SJCRH30 (cell line): ENCODE measurements at places on chromosomes 3 and 15.
A peak's percentile ranks its signal among the peaks of the same experiment; 100 is the strongest.

GRCh38 chr3:185711255-185711870 lies 113.5 kb downstream of the IGF2BP2 start:
- DNase-seq = no peak
- no peaks in the 10 kb centered on the region for H3K4me1 ChIP-seq
- H3K4me3 ChIP-seq = no peak overlapping the region
- no peak overlapping the region for H3K27ac ChIP-seq
- no peaks in the 10 kb centered on the region for H3K27me3 ChIP-seq
- H3K36me3 ChIP-seq = no peaks in the 10 kb centered on the region

- DNase-seq = no peak
- H3K36me3 ChIP-seq = no peaks in the 10 kb centered on the region
- H3K27ac ChIP-seq = no peak overlapping the region
- H3K27me3 ChIP-seq = no peaks in the 10 kb centered on the region
- H3K4me3 ChIP-seq = no peak overlapping the region
- H3K4me1 ChIP-seq = no peaks in the 10 kb centered on the region
These were observed 70.5 kb upstream of the TSEN2 start for GRCh38 chr3:12413721-12414255.

DNA sequence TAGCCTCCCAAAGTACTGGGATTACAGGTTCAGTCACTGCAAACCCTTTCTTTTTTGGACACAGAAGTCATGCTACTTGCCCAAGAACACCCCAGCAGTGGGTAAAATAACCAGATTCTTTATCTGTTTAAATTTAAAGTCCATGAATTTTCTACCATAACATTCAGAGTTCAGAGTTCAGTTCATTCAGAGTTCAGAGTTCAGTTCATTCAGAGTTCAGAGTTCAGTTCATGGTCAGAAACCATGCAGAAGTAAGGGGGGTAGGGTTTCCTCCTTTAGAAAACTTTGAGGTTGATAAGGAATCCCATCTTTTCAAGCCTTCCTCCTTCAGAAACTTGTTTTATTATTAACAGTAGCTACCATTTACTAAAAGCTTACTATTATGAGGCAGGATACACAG lies 43.2 kb downstream of the RAF1 start:
- H3K27me3 ChIP-seq = no peaks in the 10 kb centered on the region
- H3K4me1 ChIP-seq = no peaks in the 10 kb centered on the region
- H3K36me3 ChIP-seq = peaks cover 28% of the 10 kb centered on the region
- H3K4me3 ChIP-seq = no peak overlapping the region

- no peak overlapping the region for H3K4me3 ChIP-seq
- H3K27me3 ChIP-seq = no peaks in the 10 kb centered on the region; the same call in 1 of the 2 replicates
- no peak overlapping the region for H3K27ac ChIP-seq
- no peaks in the 10 kb centered on the region for H3K4me1 ChIP-seq
- no peaks in the 10 kb centered on the region for H3K36me3 ChIP-seq
These were observed 21.9 kb upstream of the SLC30A4 start for GRCh38 chr15:45544266-45545023.

DNA sequence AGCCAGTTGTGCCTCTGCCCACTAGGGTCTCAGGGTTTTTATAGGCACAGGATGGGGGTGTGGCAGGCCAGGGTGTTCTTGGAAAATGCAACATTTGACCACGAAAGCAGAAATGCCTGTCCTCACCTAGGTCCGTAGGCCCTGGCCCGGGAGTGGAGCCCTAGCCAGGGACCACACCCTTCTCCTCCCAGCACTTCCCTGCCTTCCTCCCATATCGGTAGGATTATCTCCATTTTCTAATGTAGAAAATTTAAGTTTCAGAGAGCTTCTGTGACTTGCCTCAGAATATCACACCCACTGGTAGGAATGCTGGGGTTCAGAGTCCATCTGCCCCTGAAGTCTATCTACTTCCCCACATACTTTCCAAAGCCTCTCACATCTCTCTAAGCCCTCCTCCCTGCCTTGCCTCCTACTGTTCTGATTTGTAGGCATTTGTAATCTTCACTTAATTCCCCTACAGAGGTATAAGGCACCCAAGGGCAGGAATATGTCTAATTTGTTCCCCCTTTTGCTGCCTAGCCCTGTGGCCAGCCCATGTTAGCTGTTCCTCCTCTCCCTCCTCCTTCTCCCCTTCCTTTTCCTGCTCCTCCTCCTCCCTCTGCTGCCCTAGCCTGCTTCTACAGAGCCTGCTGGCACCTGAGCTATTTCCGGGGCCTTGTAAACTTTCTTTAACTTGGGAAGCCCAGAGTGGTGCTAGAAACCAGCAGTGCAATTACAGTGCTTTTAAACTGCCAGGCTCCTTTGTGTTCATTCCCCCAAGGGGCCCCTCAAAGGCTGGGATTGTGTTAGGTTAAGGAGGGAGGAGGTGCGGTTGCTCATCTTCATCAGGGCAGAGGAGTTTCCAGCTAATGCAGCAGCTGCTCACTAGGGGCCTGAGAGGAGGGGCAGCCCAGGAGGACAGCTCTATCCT lies 71.1 kb downstream of the MRPL46 start:
- no peaks in the 10 kb centered on the region for H3K36me3 ChIP-seq
- no peak overlapping the region for H3K27ac ChIP-seq
- peaks cover 25% of the 10 kb centered on the region for H3K4me1 ChIP-seq
- DNase-seq = peak; percentile 56

DNA sequence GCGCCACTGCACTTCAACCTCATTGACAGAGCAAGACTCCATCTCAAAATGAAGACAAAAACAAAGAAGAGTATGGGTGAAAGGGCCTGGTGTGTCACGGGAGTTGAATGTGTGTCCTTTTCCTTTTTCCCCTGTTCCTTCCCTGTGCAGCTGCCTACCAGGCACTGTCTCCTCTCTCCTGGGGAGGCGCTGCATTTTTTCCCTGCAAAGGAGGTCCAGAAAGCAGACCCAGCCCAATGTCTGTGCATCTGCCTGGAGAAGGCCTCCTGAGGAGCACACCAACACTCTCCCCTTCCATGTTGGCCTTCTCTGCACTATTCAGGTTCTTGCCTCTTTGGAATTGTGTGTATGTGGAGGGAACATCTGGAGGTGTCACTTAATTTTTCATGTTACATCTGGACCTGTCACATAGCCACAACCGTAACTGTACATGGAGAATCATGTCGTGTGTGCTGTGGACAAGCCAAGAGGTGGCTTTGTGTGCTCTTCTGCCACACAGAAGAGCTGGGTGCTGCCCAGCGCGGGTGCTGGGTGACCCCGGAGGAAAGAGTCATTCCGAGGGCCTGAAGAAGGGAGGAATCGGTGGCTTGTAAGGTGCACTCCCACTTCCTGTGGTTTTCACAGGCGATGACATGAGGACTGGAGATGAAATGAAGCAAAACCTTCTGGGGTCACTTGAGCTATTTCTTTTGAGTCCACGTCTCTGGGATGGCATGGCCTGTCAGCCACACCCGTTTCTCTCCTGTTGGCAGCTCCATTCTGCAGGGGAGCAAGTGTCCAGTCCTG lies 46.5 kb upstream of the CGNL1 start:
- peaks cover 35% of the 10 kb centered on the region for H3K4me1 ChIP-seq
- H3K36me3 ChIP-seq = no peaks in the 10 kb centered on the region
- H3K27me3 ChIP-seq = no peaks in the 10 kb centered on the region
- no peak for DNase-seq

DNA sequence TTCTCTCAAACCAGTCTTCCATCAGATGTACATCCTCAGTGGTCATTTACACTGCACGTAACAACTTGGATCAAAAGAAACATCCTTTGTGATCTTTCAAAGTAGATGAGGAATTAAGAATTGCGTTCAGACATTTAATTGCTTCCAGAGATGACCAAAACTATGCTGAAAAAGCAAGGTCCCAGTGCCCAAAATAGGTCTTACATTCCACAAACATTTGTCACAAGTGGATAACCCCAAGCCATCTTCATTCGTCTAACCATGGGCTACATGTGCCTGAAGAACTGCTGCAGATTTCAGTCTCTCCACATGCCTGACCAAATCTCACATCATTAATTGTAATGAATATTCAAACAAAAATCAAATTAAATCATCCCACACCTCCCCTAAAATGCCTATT lies 273.6 kb downstream of the SHOX2 start:
- no peaks in the 10 kb centered on the region for H3K4me1 ChIP-seq
- H3K36me3 ChIP-seq = no peaks in the 10 kb centered on the region
- no peaks in the 10 kb centered on the region for H3K27me3 ChIP-seq
- no peak for DNase-seq

DNA sequence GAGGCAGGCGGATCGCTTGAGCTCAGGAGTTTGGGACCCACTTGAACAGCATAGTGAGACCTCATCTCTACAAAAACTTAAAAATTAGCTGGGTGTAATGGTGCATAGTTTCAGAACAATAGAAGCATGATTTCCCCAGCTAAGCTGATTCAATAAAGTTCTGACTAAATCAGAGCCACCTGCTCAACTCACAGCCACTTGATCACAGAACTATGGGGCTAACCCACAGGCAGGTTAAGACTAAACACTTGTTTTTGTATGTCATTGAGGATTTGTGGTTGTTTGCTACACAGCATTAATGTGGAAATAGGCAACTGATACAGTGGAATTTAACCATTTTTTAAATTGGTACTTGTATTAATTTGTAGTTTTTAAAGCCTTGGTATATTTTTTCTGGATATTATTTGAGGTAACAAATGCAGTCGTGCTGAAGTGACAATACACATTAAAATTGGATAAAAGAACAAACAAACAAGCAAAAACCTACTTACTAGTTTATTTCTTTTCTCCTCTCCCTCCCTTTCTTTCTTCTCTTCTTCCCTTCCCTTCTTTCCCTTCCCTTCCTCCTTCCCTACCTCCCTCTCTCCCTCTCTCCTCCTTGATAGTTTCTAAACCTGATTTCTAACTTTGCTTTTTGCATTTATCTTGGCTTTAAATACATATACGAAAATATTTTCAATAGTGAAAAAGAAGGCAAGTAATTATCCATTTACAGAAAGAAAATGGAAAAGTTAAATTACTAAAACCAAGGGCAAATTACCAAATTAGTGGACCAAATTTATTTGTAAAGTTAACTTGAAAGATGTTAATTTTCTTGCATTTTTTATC lies 32.1 kb downstream of the OXSM start:
- H3K36me3 ChIP-seq = no peaks in the 10 kb centered on the region
- no peak overlapping the region for H3K4me3 ChIP-seq
- no peak for DNase-seq
- no peak overlapping the region for H3K27ac ChIP-seq

DNA sequence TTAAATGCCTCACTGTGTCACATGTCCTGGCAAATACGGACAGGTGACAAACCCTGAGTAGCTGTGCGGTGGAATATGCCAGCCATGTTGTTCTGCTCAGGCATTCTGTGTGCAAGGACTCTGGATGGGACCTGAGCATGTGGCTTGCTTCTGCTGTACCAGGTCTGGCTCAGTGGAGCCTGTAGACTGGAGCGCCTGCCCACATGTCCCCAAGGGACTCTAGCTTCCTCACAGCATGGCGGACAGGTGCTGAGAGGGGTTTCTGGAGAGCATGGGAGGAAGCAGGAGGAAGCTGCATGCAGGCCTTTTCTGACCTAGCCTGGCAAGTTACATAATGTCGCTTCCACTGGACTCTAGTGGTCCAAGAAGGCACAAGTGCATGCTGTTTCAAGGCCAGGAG lies 96.3 kb downstream of the PLXNA1 start:
- no peaks in the 10 kb centered on the region for H3K4me1 ChIP-seq
- no peak overlapping the region for H3K27ac ChIP-seq
- no peak for DNase-seq
- no peak overlapping the region for H3K4me3 ChIP-seq

DNA sequence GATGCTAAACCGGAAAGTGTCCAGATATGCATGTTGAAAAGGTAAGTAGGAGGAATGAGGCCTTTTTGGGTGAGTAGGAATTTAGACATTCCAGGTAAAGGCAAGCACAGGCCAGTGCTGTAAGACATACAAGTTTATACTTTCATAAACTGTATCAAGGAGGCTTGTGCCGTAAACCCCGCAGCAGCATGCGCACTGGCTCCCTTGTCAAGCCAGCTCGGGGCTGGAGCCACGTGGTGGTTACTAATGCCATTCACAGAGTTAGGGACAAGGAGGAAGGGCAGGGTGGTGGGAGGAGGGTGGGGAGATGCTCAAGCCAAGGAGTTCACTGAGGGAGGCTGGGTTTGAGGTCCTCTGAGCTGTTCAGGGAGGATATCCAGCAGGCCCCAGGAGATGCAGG lies 35.8 kb downstream of the PLD1 start:
- H3K27me3 ChIP-seq = no peaks in the 10 kb centered on the region
- no peak overlapping the region for H3K27ac ChIP-seq
- no peak overlapping the region for H3K4me3 ChIP-seq
- no peaks in the 10 kb centered on the region for H3K36me3 ChIP-seq
- DNase-seq = no peak
